ENCODE measurements at places on chromosomes 12 and 14. TPM values are rescaled to one million over a fixed set of nuclear protein-coding genes. Genes with fewer than 3 reads are reported as not detected.
A peak's percentile ranks its signal among the peaks of the same experiment; 100 is the strongest.

DNA sequence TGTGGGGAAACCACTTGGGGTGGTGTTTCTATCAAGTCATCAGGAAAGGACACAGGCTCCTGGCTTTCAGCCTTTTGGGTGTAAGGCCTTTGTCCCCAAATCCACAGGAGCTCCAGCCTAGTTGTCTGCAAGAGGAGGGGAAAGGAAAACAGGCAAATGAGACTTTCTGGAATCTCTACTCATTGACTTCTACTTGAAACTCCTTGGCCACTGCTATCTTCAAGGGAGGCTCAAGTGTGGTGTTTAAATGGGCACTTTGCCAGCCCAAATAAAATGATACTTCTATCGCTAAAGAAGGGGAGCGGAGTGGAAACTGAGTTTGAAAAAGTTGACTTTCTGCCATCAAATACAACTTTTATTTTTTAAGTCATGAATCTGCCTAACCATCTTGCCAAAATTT lies 445.9 kb upstream of the RGS6 start:
- no peak for DNase-seq
- no peaks in the 10 kb centered on the region for H3K4me1 ChIP-seq
- H3K36me3 ChIP-seq = peaks cover 4% of the 10 kb centered on the region
- no peak overlapping the region for H3K4me3 ChIP-seq
- H3K27me3 ChIP-seq = no peaks in the 10 kb centered on the region

GRCh38 chr14:92794547-92794941 lies 439 bp downstream of the GOLGA5 start:
- no peaks in the 10 kb centered on the region for H3K27me3 ChIP-seq
- peaks cover 16% of the 10 kb centered on the region for H3K4me1 ChIP-seq
- H3K36me3 ChIP-seq = peaks cover 15% of the 10 kb centered on the region
- H3K27ac ChIP-seq = peak overlapping the region; percentile 80

DNA sequence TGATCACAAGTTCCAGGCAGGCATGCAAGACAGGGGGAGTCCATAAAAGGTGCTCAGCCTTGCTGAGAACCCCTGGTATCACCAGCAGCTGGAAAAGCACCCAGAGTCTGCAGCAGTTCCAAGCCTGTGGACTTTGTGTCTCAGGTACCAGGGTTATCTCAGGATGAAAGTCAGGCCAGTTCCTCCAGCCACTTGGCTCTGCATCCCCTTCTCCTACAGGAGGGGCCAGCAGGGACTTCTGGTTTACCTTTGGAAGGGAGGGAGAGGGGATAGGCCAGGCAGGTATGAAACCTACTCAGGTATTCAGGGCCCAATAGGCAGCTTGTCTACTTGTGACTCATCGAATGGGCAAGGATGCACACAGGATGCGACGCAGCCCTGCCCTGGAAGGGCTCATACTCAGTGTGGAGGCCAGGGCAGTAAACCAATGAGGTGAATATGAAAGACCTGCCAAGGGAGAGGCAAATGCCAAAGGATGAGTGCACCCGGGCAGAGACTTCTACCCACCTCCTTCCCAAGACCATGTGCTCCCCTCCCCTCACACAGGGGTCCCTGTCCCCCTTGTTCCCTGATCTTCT lies 148.2 kb downstream of the SLC38A6 start:
- H3K36me3 ChIP-seq = no peaks in the 10 kb centered on the region
- DNase-seq = no peak
- H3K4me3 ChIP-seq = no peak overlapping the region
- no peak overlapping the region for H3K27ac ChIP-seq

SCN8A gene
- 0.78 TPM for polyA plus RNA-seq

FERMT2 gene
- polyA plus RNA-seq = not detected

AKAP3 gene
- polyA plus RNA-seq = 1.7 TPM

RNASE3 gene
- not detected for polyA plus RNA-seq

ADAM21 gene
- not detected for polyA plus RNA-seq

BBOF1 gene
- polyA plus RNA-seq = 0.59 TPM

LAG3 gene
- polyA plus RNA-seq = 9.5 TPM

PRB2 gene
- polyA plus RNA-seq = not detected

ARHGAP5 gene
- 38.4 TPM for polyA plus RNA-seq

CISTR gene
- not detected for polyA plus RNA-seq
